ENCODE measurements at places on chromosomes 2 and 18.

- no peak for DNase-seq
These were observed 87.4 kb downstream of the NCKAP5 start for GRCh38 chr2:133480707-133481429.

- DNase-seq: no peak
These were observed 23.7 kb upstream of the BOK start for GRCh38 chr2:241534701-241535375.

- no peak for DNase-seq
These were observed 37.4 kb upstream of the THUMPD2 start for GRCh38 chr2:39816428-39816827.

- DNase-seq: no peak
These were observed 872 bp downstream of the RDH14 start for GRCh38 chr2:18559531-18560030.

DNA sequence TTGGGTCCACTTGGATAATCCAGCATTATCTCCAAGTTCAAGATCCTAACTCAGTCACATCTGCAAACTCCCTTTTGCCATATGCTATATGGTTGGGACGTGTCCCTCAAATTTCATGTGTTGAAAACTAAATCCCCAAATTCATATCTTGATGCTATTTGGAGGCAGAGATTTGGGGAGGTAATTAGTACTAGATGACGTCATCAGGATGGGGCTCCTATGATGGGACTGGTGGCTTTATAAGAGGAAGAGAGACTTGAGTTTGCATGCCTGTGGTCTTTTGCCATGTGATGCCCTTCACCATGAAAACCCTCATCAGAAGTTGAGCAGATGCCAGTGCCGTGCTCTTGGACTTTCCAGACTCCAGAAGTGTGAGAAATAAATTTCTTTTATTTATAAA, 16.8 kb upstream of the SMAD4 start:
- DNase-seq: no peak

GRCh38 chr2:27261241-27261925, 1.5 kb downstream of the SLC30A3 start:
- no peak for DNase-seq

- DNase-seq: no peak
These were observed 145.4 kb downstream of the DCDC2C start for GRCh38 chr2:3848776-3849175.
